ENCODE measurements at places on chromosomes 2 and 18.

- no peak for DNase-seq
Observed at GRCh38 chr2:169609264-169609663, 25.1 kb downstream of the PPIG start.

DNA sequence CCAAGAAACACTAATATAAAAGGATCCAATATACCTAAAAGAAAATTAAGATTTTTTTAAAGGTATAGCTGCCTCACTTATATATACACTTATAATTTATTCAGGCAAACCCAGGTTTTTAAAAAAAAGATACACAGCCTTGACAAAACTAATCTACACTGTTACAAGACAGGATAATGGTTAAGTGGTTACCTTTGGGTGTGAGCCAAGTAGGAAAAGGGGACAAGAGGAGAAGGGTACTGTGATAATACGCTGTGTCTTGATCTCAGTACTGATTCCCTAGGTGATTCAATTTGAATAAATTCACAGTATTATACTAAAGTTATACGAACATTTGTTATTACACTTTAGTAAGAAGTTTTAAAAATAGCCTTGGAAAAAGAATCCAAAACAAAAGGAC, 30.6 kb downstream of the KLHL41 start:
- no peak for DNase-seq

DNA sequence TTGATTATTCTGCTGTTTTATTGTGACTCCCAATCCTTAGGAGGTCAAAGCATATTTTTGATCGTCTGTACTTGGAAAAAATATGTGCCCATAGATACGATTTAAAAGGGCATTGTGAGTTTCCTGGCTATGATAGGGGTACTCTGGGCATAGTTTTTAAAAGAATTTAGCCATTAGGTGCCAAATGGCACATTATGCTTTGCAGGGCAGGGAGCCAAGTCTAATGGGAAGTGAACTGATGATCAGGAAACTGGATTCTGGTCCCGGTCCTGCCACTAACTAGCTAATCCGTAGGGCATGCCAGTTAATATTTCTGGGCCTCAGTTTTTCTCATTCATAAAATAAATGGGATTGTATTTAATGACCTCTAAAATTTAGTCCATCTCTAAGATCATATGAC, 189.3 kb downstream of the LTBP1 start:
- no peak for DNase-seq

GRCh38 chr2:71712158-71712818, 258.9 kb downstream of the DYSF start:
- DNase-seq: no peak

GRCh38 chr2:51526766-51527165, 494.8 kb upstream of the NRXN1 start:
- no peak for DNase-seq

DNA sequence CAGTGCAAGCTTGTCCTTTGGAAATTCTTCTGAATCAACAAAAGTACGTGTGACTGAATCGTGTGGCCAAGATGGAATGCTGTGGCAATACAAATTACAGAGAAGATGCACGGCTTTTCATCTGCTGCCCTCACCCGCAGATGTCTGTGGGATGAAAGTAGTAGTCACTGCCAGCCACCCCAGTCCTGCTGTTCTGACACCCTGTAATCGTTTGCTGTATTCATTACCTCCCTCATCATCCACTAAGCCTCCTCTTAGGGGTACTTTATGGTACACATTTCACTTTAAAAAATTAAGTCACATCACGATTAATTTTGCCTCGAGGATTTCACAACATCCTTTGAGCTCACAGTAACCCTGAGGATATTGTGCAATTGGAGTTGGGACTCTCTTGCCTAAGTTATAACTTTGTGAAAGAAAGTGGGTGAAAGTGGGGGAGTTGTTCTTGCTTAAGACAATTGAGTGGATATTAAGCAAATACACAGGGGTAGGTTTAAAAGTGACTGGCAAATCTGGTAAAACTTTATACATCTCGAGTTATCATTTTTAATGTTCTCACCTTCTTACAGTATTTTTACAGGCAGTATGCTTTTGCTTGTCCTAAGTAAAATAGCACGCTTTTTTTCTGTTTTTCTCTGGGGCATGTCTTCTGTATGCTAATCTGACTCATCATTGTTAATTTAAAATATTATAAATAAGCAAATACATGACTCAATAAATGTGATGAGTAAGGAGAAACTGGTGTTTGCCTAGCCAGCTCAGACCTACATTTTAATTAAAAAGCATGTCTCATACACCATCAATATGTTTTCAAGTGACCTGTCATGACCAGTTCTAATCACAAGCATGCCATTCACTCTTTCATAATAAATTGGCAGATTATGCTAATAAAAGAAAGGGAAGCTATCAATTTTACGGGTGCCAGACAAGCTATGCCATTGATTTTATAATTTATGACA, 680.9 kb downstream of the IRS1 start:
- DNase-seq: peak; percentile 90

- DNase-seq: peak; percentile 13
Observed at GRCh38 chr2:112006076-112006410, 49.0 kb upstream of the TMEM87B start.

GRCh38 chr2:236971919-236972381, 113.7 kb upstream of the COPS8 start:
- DNase-seq: no peak

GRCh38 chr2:52064234-52064633, 1032.3 kb upstream of the NRXN1 start:
- DNase-seq: no peak

DNA sequence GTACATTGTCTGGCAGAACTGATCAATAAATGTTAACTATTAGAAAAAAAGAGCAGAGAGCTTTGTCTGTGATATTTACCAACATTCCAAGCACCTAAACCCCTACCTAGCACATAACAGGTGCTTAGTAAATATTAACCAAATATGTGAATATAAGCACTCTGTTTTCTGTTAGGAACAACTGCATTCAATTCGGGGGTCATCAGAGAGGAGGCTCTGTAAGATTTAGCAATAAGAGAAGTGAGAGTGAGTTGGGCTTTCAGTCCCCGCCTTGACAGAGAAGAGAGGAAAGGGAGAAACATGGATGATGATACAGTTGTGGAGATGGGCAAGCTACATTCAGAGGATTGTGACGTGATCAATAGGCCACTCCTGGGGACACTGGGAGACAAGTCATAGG, 47.7 kb downstream of the MYOM1 start:
- no peak for DNase-seq

GRCh38 chr2:108586116-108586515, 51.8 kb downstream of the LIMS1 start:
- DNase-seq: no peak

DNA sequence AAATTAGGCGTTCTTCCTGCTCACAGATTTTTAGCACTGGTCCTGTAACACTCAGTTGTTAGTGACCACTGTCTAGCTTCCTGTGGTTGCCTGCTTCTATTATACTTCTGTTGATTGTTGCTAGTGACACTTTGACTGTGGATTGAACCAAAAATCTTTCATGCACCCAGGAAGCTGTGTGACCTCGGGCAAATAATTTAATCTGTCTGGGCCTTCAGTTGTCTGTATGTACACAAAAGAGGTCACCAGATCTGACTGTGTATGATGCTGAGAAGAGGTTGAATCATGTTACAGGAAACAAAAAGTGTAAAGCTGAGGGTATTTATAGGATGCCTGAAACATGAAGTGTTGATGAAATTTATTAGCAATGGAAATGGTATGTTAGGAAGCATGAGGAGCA, 12.7 kb downstream of the ICOS start:
- DNase-seq: no peak

- no peak for DNase-seq
Observed at GRCh38 chr2:193566276-193566675, 1371.5 kb upstream of the TMEFF2 start.

DNA sequence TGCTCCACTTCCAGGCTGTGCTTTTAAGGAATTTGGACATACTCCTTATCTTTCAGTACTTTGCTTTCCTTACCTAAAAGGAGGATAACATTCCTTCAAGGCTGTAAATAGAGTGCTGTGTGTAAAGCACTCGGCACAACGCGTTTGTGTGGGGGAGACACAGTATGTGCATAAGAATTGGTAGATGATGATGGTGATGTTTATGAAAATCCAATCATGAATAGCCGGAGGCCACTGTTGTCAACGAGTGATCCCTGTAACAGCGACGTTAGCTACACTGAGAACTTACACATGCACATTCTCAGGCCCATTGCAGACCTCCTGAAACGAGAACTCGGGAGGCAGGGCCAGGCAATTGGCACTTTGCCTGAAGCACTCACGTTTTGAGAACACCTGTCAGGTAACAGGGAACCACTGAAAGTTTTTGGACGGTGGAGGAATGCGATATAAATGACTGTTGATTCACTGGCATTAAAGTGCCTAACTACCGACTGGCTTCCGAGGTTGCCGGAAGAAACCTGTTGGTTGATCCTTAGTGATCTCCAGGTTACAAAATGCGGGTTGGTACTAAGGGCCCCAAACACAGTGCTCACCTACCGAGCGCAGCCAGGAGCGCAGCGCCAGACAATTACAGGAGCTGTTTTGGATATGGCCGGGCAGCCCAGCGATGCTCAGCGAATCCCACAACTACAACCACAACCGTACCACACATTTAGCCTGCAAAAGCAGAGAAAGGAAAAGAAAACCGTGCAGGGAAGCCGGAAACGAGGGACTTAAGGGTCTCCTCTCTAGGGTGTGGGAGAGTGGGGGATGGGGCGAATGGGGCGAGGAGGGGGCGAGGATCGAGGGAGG, 1.0 kb upstream of the MAP4K4 start:
- no peak for DNase-seq

- DNase-seq: no peak
Observed at GRCh38 chr2:85578243-85579180, 1.1 kb downstream of the VAMP8 start.

GRCh38 chr2:47260971-47261370, 105.9 kb upstream of the STPG4 start:
- no peak for DNase-seq

GRCh38 chr2:152413228-152414030, 78.5 kb downstream of the FMNL2 start:
- DNase-seq: no peak

DNA sequence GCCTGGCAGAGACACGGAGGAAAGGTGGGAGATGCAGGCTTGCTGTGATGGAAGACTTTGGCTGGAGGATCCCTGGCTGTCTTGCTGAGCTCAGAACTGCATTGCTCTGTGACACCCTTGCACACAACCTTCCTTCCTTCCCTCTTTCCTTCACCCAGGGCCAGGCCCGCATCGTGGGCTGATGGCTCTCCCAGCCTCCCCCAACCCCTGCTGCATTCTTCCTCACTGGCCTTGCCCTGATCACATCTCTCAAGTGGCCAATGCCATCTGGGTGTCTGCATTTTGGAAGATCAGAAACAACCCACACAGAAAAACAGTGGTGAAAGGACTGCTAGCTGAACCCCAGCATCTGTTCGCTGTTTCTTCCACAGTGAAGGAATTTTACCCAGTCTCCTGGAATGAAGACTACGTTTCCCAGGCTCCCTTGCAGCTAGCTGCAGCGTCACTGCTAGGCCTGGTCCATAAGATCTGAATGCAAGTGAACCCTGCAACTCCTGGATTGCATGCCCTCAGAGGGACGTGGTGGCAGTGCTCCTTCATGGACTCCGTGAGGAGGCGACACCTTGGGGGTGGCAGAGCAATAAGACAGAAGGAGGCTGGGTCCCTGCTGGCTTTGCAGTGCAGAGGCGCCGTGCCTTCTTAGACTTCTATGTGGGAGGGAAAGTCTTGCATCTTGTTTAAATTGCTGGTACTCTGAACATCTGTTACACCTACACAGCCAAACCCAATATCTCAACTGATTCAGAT, 78.9 kb upstream of the YWHAQ start:
- no peak for DNase-seq

DNA sequence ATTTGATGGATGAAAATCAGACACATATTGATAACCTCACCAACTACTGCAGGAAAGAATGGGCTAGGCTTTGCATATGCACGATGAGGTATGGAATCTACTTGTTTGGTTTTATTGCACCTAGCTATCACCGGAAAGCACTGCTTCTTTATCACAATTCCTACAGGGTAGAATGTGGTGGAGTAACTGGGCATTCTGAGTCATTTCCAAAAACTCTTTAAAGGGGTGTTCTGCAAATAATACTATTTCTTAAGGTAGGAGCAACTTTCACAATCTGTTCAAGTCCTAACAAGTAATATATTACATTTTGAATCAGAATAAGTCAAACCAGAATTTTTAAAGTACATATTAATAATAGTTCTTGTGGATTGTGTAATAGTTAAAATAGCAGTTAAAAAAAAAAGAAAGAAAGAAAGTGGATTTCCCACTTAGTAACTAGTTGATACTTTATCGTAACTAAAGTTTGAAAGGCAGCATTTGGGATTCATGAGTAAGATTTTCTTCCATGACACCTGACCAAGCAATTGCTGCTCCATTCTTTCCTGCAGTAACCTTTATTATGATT, 40.5 kb downstream of the INO80C start:
- DNase-seq: no peak

DNA sequence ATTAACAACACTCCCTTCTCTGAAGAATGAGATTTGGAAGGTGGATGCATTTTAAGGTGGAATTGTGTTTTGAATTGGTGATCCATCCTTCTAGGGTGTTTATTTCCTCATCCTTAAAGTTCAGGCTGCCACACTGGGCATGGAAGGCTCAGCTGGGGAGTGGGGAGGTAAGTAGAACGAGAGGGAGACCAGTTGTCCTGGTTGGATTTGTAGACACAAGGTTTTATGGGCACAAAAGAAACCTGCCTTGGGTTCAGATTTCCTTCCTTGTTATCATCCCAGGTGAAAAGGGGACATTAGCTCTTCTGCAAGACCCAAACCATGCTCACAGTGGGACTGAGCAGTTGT, 101.0 kb upstream of the SIX3 start:
- DNase-seq: no peak

GRCh38 chr2:132668189-132668823, 1.7 kb downstream of the LYPD1 start:
- no peak for DNase-seq

DNA sequence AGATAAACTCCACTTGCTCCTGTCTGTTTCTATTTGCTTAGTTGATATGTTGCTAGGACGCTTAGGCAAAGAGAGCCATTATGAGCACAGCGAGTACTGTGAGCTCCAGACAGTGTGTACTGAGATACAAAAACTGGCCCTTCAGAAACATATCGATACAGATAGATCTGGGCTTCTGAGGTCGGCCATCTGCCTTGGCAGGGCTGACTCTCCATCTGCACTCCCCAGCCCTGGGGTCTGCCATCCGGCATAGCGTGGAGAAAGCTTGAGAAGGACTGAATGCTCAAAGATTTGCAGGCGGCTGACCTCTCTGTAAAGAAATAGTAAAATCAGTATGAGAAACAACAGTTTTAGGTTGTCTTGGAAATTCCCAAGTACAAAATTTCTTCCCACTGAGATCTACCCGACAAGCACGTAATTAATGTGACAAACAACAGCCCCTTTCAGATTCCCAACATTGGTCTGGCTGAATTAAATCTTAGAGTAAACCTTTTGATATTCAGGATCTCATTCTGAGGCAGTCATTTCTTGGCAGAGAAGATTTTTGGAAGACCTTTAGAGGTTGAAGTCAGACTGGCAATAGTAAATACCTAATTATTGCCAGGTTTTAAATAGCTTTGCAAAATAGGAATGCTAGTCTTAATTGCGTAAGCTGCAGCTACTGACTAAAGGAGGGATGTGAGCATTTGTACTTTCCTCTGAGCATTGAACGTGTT, 127.4 kb downstream of the CHST9 start:
- DNase-seq: no peak
